ENCODE measurements at places on chromosomes 2 and 18. TPM values are rescaled to one million over a fixed set of nuclear protein-coding genes. Genes with fewer than 3 reads are reported as not detected.

The NT5C1B gene
- not detected for total RNA-seq

The TUBA4A gene
- 35.0 TPM for total RNA-seq

The DLX2 gene
- not detected for total RNA-seq

The ZNF236 gene
- total RNA-seq = 18.0 TPM

The MOCOS gene
- 4.2 TPM for total RNA-seq

The AFF3 gene
- 57.3 TPM for total RNA-seq

The UGT1A4 gene
- not detected for total RNA-seq

The C18orf54 gene
- 3.9 TPM for total RNA-seq

The OR6B2 gene
- not detected for total RNA-seq

The UGT1A3 gene
- total RNA-seq = not detected

The CCBE1 gene
- 14.0 TPM for total RNA-seq

The GNAL gene
- 5.6 TPM for total RNA-seq

The SLC9A4 gene
- not detected for total RNA-seq

The G6PC2 gene
- total RNA-seq = not detected

DNA sequence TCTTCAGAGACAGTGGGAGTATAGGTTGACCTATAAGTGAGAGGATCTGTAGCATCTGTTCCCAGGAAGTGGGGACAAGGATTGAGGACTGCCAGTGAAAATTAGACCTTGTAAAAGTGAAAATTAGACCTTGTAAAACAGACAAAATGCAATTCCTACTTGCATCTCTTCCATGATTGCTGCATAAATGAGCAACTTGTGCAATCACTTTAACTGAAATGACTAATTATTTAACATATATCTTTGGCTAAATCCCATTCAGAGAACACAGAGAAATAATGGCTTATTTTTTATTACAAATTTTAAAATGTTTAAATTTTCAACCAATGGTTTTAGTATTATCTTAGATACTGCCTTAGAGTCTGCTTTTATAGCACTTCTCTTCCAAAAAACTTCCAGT, 67.2 kb upstream of the NABP1 start:
- DNase-seq = no peak

- no peak for DNase-seq
Measured at GRCh38 chr18:26225022-26225693, 1.1 kb upstream of the TAF4B start.

- DNase-seq = no peak
Measured at GRCh38 chr2:98245491-98245890, 100.8 kb upstream of the CNGA3 start.

DNA sequence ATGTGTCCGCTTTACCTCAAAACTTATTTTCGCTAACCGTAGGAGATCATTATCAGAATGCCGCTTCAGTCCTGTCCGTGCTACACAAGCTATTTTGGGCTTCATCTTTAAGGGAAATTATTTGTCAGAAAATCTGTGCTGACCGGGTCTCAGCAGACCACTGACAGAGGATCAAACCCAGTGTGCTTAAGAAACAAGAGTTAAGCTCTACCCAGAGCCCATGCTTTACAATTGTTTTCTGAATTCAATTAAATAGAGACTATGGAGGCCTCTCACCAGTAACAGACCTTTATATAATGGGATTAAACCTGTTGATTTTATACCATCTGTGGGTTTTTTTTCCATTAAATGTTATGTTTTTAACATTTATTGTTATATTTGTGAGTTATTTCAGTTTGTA, 1956.7 kb upstream of the PIK3C3 start:
- DNase-seq = no peak

DNA sequence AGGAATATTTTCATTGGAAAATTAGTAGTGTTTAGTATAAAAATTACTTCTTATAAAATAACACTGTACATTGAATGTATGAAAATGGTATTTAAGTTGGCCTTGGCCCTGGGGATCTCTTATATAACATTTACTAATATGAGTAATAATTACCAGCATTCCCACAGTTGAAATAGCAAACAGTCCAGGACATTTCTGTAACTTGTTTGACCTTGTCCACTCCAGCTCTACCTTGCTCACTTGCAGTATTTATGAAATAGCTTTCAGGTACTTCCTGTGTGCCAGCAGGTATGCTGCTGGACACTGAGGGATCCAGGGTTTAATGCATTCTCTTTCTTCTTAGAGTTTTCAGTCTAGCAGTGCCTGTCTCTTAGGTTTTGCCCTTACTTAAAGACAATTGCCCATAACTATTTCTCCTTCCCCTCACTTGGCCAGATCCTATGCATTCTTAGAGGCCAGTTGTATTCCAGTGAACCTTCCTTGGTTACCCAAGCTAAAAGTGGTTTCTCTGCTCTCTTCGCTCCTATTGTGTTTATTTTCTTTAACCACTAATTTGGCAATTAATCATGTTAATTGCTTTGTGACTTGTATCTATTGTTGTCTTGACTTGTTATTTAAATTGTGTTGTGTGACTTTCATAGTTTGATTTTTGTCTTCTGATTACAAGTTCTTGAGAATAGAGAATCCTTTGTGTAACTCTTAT, 25.9 kb downstream of the BABAM2 start:
- no peak for DNase-seq

- DNase-seq = no peak
Measured at GRCh38 chr2:165687426-165688002, 106.5 kb downstream of the GALNT3 start.

GRCh38 chr2:187581125-187581896, 27.1 kb upstream of the TFPI start:
- DNase-seq = no peak

DNA sequence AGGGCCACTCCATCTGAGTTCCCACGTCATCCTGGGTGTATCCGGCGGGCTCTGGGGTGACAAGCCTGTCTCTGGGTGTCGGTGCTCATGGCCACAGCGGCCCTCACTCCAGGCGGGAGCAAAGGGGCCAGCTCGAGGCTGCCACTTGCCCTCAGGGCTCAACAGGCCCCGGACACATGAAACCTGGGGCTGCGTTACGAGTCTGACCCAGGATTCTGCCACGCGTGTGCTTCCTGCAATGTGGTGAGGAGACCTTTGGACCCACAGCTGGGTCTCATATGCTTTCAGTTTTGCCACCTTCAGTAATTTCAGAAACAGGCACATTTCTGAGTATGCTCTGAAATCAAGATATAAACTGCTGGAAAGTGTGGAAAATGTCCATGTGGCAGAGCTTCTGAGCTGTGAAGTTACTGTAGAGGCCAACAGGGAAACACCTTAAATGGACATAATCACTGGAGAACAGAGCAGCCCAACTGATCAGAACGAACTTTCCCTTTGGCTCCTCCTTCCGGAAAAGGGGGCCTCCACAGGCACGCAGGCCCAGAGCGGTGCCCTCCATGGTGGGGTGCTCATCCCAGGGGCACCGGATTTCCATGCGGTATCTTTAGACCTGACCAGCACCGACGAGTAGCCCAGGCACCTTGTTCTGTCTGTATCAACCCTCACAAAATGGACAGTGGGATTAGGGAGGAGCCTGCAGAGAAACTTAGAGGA, 14.1 kb downstream of the PER2 start:
- DNase-seq = peak; percentile 39

GRCh38 chr18:12823892-12824291, 60.1 kb downstream of the PTPN2 start:
- DNase-seq = no peak

DNA sequence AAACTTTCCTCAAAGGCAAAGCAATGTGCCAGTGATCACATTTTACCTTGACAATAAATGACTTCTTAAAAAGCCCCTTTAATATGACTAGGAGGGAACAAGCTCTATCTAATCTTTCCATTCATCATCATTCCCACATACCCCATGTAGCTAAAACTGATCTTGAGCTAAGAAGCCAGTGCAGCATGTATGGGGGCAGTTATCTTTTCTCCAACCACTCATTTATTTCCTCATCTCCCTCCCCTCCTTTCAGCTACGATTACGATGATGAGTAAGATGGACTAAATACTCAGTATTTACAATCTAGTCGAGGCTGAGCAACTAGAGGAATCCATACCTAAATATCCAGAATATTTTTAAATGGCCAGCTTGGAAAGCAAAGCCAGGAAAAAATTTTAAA, 35.5 kb downstream of the PNO1 start:
- no peak for DNase-seq

DNA sequence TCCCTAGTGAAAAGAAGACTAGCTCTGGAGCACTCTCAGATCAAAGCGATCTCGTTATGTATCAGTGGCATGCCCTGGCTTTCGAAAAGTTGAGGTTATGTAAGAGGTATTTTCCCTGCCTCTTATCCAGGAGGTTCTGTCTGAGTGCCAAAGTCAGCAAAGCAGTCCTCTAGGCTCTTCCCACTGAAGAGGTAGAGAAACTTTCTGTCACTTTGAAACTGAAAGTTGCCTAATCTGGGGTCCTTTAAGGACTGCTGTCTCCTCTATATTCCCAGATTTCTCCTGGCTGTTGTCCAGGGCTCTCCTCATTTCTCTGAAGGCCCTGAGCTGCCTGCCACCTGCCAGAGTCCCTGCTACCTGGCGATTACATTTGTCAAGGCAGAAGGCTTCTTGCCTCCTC, 96.3 kb downstream of the B3GNT2 start:
- no peak for DNase-seq

DNA sequence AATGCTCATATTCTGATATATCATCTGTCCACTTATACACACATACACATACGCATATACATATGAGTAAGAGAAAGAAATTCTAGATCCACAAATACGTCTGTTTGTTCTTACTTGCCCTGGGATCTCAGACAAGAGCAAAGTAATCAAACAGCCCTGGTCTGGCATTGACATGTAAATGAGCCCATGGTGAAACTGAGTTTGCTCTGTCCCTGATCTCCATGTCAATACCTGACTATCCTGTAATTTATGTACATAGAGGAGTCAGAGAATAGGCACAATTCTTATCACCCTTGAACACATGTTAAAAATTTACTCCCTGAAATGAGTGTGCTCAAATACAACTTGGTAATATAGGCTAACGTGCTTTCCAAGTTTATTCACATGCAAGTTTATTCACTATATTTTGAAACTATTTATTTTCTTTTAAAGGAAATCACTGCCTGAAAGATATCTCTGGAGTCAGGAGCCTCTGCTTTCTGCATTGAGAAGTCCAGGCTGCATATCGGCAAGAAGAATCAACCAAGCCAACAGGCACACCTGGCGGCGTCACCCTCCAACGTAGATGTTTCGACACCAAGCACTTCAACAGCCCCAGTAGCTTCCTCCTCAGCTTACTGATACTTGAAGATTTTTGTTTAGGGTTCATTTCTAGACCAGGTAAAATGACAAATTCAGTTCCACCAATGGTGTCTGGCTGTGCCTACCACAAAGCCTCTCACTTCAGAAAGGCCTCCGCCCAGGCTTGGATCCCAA, 100.6 kb downstream of the CMPK2 start:
- no peak for DNase-seq

- no peak for DNase-seq
Measured at GRCh38 chr2:27186613-27187345, 25.1 kb upstream of the ATRAID start.

GRCh38 chr2:207734264-207734635, 22.8 kb downstream of the CCNYL1 start:
- no peak for DNase-seq

DNA sequence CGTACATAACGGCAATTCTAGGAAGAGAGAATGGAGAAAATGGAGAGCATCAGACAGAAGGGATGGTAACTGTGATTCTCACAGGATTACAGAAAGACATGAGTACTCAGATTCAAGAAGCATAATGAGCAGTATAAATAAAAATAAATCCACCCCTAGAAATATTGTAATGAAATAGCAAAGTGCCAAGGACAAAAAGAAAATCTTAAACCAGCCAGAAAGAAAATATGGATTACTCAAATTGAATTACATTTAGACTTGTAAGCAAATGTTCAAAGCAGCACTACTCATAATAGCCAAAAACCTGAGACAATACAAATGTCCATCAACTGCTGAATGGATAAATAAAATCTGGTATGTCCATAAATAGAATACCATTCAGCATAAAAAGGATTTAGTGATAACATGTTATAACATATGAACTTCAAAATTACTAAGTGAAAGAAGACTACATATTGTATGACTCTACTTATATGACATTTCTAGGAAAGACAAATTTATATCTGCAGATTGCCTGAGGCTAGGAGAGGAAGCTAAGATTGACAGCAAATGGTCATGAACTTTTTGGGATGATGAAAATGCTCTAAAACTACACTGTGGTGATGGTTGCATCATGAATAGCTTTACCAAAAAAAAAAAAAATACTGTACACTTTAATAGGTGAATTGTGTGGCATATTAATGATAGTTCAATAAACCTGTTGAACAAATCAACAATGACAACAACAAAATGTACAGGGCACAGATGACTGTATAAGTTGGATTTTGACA, 63.4 kb upstream of the SPTBN1 start:
- DNase-seq = no peak

DNA sequence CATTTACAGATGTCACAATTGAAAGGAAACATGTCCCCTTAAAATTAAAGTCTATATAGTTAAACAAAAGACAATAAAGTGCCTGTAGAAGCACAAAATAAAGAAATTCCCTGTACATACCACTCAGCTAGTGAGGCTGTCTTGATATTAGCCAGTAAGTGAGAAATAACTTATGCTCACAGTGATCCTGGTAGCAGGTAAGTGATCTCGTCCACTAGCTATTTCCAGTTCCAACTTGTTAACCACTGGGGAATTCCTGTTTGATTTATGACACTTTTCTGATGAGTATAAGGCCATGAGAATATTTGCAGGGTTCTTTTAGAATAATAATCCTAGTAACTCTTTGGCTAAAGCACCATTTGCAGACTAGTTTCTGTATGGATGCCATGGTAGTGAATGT, 127.9 kb upstream of the PGAP1 start:
- DNase-seq = no peak

- no peak for DNase-seq
Measured at GRCh38 chr18:34131006-34131405, 93.7 kb downstream of the NOL4 start.

- no peak for DNase-seq
Measured at GRCh38 chr2:30336978-30337841, 105.9 kb downstream of the LBH start.

- no peak for DNase-seq
Measured at GRCh38 chr2:237057893-237058300, 27.8 kb upstream of the COPS8 start.

DNA sequence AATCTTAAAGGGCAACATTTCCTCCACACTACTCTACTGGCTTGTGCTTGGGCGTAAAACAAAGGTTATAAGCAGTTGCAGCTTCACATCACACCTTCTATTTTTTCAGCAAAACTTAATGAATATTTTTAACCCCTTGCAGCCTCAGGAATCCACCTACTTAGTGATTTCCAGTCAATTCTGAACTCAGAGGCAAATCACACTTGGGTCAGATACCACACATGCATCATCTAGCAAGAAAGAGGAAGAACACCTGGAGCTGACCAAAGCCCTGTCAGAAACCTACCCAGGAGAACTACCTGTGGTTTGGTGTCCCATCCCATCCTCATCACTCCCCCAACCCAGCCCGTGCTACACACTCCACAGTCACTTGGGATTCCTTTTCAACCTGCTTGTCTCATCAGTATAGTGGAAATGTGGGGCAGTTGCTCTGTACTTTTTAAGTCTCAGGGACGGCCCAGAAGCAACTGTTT, 25.5 kb downstream of the PIAS2 start:
- DNase-seq = no peak
